NCI-H2227 treated with DMSO at 0.1 percent for 48 hours (cell line): ENCODE measurements at places on chromosomes 5 and 9.

DNA sequence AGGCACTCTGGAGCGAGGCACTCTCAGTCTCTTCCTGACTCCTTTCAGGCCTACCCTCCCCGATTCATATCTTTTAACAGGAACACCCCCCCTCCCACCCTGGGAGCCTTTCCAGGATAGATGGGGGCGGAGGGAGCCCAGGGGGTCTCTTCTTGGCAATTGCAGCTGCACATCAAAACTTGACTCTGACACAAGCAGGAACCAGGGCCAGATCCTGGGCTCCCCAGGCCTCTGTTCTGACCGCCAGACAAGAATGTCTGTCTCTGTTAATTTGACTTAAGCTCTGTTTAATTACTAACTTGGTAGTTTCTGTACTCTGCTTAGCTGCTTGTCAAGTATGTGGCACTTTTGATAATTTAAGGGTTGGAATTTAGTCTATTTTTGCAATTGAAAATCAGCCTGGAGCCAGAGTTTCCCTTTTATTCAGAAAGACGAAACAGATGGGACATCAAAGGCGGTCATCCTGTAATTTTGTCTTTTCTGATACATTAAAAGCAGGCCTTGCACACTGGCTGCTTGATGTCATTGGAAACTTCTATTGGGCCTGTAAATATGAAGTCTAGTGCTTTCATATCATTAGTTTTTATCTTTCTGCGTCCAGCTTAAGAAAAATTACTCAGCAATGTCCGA, 43.3 kb downstream of the ACTL7B start:
- DNase-seq: no peak

DNA sequence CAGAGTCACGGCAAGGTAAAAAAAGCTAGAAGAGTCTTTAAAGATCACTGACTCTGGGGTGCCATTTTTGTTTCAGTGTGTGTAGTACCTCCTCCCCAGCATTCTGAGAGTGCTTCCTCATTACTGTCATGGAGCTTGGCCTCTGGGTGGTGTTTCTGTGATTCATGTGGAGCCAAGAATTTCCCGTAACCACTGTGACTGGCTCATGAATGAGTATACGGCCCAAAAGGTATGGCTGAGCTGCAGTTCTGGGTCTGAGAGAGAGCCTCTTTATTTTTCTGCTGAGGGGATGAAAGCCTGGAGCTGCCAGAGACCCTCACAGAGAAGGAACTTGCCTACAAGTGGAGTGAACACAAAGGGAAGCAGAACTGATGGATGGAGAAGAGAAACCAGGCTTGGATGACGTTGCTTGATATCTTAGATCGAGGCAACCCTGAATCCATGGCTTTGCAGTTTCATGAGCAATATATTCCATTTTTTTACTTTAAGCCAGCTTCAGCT, 85.6 kb downstream of the PTTG1 start:
- no peak for DNase-seq

DNA sequence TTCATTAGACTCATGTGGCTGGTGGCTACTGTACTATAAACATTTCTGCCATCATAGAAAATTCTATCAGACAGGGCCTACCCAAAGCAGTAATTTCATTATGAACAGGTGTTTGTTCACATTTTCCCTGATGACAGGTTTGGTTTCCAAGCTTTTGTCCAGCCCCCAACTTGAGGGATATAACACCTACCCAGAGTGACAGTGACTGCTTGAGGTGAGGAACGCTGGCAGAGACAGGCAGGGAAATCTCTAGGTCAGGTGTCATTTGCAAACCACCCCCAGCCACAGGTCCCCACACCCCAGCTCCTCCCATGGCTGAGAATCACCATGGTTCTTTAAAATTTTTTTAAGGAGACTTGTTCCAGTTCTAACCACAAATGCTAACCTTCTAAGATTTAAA, 25.5 kb downstream of the GOLM1 start:
- DNase-seq: no peak

- DNase-seq: no peak
Measured at GRCh38 chr5:125926172-125926571, 497.0 kb upstream of the GRAMD2B start.

DNA sequence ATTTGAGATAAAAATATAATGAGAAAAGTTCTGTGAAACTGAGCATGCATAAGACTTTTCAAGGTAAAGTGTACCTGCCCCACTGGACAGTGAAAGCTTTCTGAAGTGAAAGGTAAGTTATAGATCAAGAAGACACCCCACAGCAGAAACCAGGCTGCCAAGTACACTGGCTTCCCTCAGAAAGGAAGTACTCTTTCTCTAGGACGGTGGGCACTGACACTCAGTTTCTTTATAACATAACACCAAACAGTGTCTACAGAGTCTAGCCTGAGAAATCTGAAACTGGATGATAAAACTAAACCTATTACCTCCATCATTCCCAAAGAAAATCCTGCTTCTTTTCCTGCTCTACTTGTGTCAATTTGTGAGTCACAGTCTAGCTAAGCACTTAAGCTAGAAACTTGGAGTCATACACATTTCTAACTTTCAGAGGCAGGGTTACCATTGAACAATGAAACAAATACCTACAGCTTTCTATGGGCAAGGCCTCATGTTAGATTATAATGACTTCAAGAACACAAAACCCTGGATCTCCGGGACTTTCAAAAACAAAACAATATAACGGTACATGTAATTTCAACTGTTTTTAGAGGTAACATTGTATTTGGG, 136.7 kb downstream of the CPLANE1 start:
- no peak for DNase-seq

DNA sequence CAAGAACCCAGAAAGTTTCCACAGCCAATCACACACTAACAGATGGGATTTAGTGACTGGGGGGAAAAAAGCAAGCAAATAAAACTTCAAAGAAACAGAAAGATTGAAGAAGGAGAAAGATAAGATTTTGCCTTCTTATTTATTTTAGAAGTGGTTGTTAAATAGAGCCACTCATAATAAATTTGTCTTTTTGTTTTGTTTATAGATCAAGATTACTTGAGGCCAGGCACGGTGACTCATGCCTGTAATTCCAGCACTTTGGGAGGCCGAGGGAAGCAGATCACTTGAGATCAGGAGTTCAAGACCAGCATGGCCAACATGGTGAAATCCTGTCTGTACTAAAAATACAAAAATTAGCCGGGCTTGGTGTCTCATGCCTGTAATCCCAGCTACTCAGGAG, 94.9 kb upstream of the RANBP3L start:
- no peak for DNase-seq

DNA sequence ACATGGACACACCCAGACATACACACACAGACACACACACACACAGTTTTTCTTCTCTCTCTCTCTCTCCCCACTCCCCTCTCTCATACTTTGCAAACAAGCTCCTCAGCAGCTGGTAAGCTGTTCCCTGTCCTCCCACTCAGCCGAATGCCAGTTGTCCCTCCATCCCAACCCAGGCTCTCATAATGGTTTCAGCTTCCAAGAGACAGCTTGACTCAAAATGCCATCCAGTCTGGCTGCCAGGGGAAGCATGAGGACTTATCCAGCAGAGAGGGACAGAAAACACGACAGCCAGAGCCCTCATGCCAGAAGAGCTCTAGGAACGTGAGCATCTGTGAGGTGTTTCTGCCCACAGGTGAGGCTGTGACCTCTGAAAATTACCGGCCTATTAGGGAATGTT, 112.6 kb upstream of the SPDL1 start:
- no peak for DNase-seq

- DNase-seq: no peak
Measured at GRCh38 chr5:43664501-43665040, 61.6 kb downstream of the NNT start.

DNA sequence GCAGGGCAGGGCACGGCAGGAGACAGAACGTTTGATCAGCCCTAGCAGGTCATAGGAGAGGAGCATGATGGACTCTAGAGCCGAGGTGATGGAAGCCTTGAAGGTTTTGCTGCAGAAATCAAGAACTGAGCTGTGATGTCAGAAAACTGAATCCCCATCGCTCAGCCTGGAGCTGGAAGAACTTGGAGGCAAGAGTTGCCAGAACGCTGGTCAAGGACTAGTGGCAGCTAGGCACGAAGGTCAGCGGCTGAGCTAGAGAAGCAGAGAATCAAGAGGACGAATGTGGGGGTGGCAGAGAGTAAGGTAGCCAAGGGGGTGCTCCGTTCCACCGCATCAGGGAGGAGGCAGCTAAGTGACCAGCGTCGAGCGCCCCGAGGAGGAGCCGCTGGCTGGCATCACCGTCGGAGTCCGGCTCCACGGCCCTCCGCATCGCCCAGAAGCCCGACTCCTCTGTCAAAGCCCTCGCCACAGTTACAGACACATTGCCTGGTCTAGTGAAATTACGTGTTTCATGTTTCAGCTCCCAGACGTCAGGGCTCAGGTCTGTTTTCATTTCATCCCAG, 1.2 kb upstream of the GALNT10 start:
- no peak for DNase-seq

- DNase-seq: no peak
Measured at GRCh38 chr9:123410281-123410910, 54.4 kb downstream of the CRB2 start.

DNA sequence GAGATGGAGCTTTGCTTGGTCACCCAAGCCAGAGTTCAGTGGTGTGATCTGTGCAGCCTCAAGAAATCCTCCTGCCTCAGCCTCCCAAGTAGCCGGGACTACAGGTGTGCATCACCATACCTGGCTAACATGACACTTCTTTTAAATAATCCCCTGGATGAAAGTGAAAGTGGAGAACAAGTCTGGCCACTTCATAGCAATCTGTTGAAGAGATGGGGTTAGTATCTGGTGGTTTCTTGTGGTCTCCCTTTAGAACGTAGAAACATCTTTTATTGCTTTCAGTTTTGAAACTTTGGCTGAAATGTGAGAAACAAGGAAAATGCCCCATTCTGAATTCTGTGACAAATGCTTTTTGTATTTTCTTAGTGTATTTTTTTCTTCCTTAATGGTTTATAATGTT, 452.5 kb upstream of the RIOK2 start:
- no peak for DNase-seq

DNA sequence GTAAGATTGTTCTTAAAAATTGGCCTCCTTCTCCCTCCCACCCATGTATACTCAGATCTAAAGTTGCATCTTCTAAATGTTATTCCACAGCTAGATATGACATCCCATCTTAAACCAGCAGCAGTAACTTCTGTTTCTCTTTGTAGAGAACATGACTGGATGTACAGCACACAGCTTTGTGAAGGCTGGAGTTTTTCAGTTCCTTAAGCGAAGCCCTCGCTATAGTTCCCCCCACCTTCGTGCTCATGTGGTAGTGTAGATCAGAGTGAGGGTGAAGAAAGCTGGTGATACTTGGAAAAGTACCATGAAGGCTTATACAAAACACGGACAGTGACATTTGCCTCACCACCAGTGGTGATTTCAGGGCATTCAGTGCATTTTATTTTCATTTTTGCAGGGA, 137.5 kb downstream of the MAT2B start:
- no peak for DNase-seq

DNA sequence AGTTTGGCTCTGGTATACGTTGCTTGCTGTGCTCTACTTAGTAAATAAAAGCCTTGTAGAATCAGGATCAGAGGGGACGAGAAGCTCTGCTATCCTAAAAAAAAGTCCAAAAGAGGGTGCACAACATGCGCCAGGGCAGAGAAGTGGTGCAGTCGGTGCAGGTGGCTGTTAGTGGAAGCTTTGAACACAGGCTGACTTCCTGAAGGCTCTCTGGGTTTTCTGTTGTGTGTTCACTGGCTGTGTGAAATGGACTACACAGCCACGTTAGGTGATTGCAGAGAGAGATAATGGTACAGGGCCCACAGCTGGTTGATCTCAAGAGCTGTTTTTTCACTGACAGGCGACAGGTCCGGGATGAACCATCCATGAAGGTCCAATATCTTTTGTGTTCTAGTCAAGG, 167.4 kb downstream of the TMEM167A start:
- DNase-seq: no peak

DNA sequence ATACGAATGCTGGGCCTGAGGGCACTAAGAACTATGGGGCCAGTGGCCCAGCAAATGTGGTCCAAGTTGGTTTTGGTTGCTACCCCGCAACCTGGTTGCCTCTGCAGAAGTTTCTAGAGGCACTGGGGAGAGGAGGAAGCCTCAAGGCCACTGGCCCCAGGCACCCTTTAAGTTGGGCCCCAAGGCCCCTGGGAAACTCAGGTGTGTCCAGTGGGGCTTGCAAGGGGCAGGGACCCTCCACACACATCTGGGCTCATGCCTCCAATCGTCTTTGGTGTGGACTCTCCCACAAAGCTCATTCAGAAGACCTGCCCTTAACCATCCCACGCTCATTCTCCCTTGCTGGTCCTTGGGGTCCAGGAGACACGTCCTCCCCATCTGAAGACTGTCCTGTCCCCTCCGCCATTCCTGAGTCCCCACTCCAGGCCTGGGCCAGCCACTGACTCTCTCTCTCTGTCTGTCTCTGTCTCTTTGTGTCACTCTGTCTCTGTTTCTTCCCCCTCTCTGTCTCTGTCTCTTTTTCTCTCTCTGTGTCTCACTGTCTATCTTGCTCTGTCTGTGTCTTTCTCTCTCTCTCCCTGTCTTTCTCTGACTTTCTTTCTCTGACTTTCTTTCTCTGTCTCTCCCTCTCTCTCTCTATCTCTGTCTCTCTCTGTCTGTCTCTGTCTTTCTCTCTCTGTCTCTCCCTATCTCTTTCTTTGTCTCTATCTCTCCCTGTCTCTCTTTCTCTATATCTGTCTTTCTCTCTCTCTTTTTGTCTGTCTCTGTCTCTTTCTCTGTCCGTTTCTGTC, 3.3 kb upstream of the SLC6A19 start:
- DNase-seq: no peak

GRCh38 chr9:112852741-112853504, 37.8 kb downstream of the SLC46A2 start:
- no peak for DNase-seq

- DNase-seq: no peak
Measured at GRCh38 chr9:127751269-127752054, 16.4 kb upstream of the TOR2A start.

DNA sequence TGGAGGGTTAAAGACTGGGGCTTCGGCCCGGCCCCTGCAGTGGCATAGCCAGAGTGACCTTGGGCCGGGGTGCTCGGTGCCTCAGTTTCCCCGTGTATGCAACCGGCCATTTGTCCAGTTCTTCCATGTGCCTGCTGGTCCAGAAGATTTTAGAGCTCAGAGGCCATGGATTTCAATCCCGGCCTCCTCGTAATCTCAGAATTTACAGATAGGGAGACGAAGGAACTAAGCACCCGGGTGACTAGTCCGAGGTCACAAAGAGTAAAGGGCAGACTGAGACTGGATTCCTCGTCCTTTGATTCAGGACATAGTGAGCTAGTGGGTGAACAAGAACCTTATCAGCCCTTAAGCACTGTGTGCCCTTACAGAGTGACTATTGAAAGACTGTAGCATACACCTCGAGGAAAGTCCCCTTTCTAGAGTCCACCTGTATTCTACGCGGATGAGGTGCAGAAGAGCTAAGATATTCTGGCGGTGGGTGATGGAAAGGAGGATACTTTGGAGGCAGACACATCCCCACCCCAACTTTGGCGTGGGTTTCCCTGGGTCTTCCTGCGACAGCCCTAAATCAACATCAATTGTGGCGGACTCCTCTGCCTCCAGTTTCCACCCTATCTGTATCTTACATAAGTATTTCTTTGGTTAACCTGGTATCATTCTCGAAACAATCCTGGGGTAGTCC, 597 bp downstream of the SLC31A1 start:
- DNase-seq: no peak

DNA sequence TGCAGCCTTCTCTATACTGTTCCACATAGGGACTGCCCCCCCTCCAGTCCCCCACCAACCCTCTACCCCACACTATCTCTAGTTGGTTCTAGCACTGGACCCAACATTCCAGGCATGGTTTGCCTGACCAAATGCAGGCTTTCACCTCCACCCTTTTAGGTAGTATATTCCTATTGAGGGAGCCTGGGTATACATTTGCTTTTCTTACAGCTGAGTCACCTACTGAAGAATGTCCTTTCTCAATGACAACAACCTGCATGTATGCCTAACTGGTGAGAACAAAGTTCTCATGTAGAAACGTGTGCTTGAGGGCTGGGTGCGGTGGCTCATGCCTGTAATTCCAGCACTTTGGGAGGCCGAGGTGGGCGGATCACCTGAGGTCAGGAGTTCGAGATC, 8.2 kb downstream of the TNIP1 start:
- no peak for DNase-seq
